ENCODE measurements at places on chromosomes 2 and 18.

GRCh38 chr2:172082105-172082943 lies 3.0 kb upstream of the DLX1 start:
- no peak for DNase-seq

GRCh38 chr2:227706859-227707258 lies 11.0 kb downstream of the SLC19A3 start:
- no peak for DNase-seq

- no peak for DNase-seq
Measured at GRCh38 chr2:112980537-112980936, 2.7 kb downstream of the IL36G start.

DNA sequence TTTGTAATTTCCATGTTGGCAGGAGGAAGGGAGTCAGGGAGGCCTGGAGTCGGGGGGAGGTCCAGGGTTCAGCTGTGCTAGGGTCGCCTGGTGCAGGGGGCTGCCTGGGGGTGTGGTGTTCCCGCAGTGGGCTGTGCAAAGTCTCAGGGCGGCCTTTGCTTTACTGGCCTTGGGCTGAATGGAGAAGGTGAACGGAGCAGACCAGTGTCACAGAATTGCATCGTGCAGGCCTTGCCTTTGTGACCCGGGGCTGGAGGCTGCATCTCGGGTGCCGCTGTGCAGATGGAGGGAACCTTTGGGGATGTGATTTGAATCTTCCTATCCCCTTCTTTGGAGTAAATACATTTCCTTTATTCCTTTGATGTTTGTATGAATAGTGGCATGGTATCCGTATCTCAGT lies 8.8 kb downstream of the SNTG2 start:
- no peak for DNase-seq

DNA sequence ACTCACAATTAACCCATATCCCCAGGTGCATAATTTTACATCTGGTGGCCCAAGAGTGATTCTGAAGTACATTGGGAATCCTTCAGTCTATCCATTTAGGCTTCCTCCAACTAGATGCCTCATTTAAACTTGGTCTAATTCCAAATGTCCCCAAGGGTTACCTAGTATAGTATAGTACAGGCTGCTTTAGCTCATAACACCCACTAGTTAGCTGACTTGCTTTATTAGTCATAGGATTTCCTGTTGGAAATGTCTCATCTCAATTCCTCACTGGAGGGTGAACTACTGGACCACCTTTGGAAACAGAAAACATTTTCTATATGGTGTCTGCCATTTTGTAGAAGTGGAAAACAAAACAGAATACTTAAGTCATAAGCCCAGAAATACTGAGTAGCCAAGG lies 202.5 kb upstream of the SESTD1 start:
- DNase-seq: no peak

DNA sequence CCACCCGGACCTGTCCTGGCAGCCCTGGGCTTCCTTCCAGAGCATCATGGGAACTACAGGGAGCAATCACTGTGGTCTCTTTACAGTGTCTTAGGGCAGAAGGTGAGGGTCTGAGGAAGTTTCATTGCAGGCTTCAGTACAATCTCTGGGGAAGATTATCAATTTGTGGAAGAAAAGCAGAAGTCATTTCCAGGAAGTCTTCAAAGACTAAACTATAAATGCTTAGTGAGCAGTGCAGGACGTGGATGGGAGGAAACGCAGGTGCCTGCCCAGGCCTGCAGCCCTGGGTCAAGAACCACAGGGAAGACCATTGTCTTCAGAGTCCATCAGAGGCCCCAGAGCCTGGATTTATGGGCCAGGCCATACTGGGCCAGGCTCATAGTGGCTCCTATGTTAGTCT lies 54.3 kb downstream of the INO80C start:
- no peak for DNase-seq

DNA sequence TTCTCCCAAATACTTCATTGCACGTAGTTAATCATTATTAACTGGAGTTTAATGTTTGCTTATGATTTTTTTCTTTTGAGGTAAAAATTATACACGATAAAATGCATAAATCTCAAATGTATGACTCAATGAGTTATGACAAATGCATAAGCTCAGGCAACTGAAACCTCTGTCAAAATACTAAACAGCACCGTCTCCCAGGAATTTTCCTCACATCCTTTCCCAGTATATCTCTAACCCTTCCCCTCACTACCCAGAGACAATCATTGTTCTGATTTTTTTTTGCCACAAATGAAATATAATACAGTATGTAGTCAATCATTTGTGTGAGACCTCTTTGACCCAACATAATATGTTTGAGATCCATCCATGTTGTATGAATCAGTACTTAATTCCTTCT lies 606.5 kb downstream of the CPS1 start:
- DNase-seq: no peak

DNA sequence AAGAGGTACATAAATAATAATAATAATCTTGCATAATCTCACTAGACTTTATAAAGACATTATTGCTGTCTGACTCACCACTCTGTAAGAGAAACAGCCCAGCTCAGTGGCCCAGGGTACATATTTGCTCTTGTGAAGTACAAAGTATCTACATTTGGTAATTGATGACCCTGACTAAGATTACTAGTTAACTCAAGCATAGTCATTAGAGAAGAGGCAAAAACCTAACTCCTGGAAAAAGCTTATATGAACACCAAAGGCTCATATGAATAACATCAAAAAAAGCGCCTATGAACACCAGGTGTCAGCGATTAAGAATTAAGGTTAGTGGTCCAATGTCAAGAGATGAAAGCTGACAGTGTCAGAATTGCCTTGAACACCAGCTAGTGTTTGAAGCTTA lies 38.4 kb downstream of the RAD51AP2 start:
- no peak for DNase-seq

- peak; percentile 66 for DNase-seq
Measured at GRCh38 chr2:172972005-172972619, 103.5 kb upstream of the MAP3K20 start.

- no peak for DNase-seq
Measured at GRCh38 chr18:48949050-48949605, 1.6 kb downstream of the SMAD7 start.

DNA sequence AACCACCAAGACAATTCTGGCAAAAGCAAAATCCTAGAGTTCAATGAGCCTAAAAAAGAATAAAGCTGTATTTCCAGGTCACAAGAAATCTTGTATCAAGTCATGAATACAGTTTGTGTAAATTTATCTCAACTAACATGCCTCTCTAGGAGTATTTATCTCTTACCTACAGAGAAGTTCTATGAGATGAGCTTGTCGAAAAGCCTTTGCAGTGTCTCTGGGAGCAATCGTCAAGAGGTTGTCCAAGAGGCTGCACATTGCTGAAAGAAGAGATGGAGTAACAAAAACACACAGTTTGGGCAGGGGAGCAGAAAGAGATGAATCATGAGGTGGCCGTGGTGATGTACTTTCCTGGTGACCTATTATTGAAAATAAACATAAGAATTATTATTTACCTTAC lies 112.0 kb upstream of the CD226 start:
- no peak for DNase-seq

DNA sequence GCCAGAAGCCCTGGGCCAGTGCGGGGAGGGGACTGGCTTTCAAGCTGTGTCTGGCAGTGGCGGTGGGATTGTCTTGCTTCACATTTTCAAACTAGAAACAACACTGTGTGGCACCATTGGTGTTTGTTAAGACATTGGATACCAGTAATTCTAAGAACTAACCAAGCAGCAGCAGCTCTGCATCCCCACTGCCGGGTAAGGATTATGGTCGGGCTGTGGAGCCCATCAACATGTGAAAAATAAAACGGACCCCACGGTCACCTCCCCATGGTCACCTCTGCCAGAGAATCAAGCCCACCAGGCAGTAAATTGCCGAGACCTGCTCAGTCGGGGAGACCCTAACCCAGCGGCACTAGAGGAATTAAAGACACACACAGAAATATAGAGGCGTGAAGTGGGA lies 65.3 kb downstream of the C18orf63 start:
- DNase-seq: no peak

DNA sequence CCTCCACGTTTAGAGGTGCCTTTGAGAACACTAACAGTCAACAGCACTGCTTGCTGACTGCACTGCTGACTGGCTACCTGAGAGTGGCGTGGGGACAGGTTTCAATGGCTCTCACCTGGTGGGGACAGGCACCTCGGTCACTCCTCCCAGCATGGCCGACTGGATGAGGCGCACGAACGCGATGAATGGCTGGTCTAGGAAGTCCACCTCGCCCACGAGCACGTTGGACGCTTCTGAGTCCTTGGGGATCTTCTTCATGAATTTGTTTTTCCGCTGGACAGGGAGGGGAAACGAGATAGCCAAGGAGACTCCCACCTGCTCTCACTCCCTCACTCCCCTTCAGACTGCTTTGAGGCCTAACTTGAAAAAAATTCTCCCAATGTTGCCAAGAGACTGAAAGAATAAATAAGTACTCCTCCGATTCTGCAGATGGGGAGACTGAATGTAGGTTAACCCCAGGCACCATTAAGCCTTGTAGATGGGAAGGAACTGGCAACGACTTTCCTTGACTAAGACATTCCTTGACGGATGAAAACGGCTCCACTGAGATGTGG lies 57.3 kb downstream of the MTHFD2 start:
- no peak for DNase-seq

DNA sequence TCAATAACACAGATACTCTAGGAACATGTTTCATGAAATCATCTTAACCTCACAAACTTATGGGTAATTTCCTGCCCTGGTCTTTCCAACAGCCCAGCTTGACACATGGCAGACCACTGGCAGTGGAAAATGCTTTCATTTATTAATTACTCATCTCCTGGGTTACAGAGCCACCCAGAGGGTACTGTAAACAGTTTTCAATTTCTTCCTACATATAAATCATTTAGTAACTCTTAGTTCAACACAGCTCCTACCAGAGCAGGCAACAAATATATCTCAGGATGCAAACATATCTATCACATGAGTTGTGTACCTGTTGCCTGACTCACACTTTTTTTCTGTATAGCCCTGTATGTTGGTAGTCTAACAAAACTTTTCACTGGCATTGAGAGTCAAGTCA lies 99.2 kb upstream of the VRK2 start:
- DNase-seq: no peak

GRCh38 chr2:46015671-46016070 lies 281.5 kb upstream of the EPAS1 start:
- DNase-seq: no peak

Data from PC-9 (cell line).